ENCODE measurements at places on chromosomes 6 and 20.

DNA sequence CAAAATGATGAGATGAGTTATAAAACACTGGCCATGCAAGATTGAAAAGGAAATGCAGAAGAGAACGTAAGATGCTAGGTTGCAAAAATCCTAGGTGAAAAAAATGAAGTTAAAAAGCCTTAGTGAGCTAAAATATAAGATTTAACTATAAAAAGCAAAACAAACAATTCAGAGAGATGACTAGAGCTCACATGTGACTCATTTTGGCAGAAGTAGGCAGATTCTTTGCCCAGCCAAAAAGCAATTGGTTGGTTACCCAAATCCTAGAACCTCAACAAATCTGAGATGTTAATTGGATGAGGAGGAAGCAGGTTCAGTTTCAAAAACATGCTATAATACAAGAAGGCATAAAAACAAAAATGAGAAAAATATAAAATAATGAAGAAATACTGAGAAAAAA is 249.1 kb downstream of the OGFRL1 start:
- no peak for DNase-seq

- no peak for DNase-seq
Measured at GRCh38 chr6:163137398-163137881, 277.1 kb upstream of the QKI start.

- DNase-seq = no peak
Measured at GRCh38 chr6:146258206-146258605, 229.3 kb downstream of the GRM1 start.

- no peak for DNase-seq
Measured at GRCh38 chr6:90086517-90086916, 192.2 kb downstream of the GJA10 start.

DNA sequence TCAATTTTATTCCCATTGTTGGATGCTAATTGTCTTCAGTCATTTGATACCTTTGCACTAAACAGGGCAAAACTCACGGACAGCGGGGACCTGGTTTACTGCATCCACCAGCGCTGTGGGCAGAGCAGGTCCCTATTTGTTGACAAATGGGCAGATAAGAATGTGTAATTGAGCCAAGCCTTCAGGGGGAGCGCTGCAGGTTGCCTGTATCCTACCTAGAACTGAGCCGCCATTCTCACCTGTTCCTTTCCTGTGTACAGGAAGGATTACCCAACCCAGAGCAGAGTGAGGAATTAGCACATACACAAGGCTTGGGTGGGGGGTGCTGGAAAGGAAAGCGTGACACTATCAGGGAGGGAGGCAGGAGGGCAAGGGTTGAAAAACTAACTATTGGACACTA is 89.1 kb upstream of the FOXA2 start:
- DNase-seq = no peak

DNA sequence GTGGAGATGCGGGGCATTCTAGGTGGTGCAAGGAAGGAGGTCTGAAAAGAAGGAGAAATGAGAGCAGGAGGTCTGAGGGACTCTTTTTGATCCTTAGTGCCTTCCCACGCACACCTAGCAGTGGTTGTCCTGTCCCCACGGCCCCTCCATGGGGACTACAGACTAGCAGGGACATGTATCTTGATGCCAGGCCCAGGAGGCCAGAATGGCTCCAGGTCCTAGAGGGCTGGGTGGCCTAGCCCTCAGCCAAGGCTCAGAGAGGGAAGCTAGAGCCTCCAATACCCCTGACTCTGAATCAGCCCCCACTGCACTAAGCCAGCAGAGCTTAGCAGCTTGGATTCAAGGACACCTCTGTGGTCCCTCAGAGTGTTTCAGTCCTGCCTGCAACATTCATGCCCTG is 16.7 kb upstream of the BLCAP start:
- DNase-seq = no peak

DNA sequence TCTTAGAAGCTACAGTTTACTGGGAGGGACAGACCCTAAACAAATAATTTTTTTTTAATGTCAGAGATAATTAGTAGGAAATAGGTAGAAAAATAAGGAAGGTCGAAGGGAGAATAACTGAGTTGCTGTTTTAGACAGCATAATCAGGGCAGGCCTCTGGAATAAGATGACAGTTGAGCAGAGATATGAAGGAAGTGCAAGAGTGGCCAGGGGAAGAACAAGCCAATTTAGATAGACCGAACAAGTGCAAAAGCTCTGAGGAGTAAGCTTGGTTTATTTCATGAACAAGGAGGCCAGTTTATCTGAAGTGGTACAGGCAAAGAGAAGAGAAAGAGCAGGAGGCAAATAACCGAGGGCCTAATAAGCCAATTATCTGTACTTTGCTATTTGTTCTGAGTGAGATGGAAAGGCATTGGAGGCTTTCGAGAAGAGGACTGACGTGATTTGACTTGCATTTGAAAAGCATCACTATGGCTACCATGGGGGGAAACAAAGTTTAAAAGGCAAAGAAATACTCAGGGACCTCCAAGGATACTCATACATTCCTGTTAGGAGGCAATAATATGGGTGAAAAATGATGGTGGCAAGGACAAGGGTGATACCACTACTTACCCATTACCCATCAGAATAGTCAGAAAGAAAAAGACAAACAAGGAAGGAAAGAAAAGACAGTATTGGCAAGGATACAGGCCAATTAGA is 19.7 kb downstream of the PROCR start:
- DNase-seq = no peak

- DNase-seq = no peak
Measured at GRCh38 chr6:101146389-101146788, 247.1 kb upstream of the GRIK2 start.

DNA sequence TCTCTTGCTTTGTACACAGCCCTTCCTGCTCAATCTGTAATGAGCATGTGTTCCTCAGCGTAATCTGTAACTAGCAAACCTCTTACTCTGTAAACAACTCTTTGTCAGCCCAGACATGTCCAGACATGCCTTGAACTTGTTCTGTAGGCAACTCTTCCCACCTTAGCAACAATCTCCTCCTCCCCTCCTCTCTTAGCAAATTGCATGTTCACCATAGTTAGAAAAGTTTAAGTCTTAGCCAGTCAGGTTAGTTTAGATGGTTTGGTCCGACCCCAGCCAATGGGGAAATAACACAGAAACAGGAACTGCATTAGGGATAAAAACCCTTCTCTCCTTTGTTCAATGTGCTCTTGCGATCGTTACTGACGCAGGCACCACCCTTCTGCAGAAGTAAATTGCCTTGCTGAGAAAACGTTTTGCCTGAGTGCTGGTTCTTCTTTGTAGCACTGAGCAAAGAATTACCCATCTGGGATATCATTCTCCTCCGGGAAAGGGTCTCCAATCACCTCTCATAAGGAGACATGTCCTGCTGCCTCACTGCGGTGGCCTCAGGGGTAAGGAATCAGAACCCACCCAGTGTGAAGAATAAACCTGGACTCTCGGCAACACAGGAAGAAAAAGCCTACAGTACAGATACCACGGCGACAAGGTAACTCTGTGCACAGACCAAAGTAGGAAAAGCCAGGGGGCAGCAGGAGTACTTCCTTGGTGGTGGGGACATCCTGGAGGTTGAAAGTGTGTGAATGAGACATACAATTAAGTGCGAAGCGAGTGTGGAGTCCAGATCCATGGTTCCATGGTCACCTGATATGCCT is 26.2 kb downstream of the PLN start:
- no peak for DNase-seq

DNA sequence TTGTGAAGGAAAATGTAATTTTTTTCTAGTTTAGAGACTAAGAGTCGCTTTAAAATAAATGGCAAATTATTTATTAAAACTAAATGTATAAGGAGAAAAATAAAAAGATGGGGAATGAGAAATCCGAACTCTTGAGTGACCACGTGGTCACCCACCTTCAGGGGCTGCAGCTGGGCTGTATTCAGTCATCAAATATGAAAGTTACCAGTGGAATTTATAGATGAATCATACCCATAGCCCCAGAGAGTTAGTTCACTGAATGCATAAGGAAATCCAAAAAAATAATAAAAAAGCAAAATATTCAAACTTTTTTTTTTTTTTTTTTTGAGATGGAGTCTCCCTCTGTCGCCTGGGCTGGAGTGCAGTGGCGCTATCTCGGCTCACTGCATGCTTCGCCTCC is 947.7 kb upstream of the ADGRB3 start:
- DNase-seq = no peak

DNA sequence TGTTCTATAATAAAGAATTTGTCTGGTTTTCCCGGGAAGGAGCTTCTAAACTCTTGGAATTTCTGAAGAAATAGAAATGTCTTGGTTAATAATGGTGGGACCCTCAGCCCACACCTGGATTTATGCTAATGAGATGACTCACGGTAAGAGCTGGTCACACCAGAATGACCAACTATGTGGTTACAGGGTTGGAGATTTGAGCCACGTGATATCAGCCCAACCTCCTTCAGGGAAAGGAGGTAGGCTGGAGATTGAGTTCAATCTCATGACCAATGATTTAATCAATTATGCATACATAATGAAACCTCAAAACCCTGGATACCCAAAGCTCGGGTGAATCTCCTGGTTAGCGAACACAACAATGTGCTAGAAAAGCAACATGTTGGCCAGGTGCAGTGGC is 22.1 kb upstream of the CDKN1A start:
- no peak for DNase-seq

GRCh38 chr6:19719691-19720128 is 117.5 kb upstream of the ID4 start:
- no peak for DNase-seq

GRCh38 chr6:151015101-151015700 is 149.7 kb downstream of the MTHFD1L start:
- no peak for DNase-seq

- no peak for DNase-seq
Measured at GRCh38 chr6:152046118-152046517, 238.6 kb downstream of the ESR1 start.

DNA sequence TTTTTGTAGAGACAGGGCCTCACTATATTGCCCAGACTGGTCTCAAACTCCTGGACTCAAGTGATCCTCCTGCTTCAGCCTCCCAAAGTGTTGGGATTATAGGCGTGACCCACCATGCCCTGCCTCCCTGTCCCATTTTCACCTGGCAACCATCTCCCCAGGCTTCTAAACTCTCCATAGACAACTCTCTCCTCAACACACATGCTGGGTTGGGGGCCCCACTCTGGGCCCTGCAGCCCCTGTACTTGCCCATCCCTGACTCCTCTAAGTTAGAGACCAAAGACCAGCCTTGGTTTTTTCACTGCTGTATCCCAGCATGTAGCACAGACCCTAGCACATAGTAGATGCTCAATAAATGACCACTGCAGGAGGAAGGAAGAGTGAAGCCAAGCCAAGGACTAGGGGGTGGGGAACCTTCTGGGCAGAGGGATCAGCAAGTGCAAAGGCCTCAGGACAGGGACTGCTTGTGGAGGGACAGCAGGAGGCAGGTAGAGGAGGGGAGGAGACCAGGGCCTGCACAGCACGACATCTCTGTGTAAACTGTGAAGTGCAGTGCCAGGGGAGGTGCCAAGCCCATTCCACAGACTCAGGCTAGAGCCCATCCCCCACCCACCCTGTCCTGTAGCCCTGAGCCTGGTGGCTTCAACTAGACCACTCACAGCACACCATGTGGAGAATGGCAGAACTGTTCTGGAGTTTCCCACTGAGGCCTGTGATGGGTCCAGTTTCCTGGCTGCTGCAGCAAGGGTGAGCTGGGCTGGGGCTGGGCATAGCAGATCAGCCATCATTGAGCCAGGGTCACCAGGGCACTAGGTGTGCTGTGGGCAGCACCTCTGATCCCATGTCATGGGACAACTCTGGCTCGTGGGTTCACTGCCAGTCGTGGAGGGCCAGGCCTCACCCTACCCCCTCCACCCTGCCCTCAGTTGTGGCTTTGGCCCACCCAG is 3.4 kb upstream of the SRC start:
- DNase-seq = no peak

DNA sequence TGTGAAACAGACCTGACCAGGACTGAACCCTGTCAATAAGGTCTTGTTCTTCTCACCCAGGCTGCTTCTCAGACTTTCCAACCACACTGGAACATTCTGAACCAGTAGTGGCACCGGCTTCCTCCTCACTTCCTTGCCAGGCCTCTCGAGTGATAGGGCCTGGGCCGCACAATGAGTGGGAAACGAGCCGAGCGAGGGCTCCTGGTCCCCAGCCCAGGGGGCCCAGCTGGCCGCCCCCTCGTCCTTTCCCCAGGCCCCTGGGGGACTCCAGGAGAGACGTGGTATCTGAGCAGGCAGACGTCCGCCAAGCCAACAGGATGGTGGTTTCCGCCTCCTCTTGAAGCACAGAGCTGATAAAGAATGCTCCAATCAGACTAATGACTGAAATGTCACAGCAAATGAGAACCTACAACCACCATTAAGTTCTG is 117.9 kb downstream of the GMDS start:
- DNase-seq = peak; percentile 68

GRCh38 chr6:134168590-134169208 is 116.3 kb upstream of the SLC2A12 start:
- DNase-seq = no peak

DNA sequence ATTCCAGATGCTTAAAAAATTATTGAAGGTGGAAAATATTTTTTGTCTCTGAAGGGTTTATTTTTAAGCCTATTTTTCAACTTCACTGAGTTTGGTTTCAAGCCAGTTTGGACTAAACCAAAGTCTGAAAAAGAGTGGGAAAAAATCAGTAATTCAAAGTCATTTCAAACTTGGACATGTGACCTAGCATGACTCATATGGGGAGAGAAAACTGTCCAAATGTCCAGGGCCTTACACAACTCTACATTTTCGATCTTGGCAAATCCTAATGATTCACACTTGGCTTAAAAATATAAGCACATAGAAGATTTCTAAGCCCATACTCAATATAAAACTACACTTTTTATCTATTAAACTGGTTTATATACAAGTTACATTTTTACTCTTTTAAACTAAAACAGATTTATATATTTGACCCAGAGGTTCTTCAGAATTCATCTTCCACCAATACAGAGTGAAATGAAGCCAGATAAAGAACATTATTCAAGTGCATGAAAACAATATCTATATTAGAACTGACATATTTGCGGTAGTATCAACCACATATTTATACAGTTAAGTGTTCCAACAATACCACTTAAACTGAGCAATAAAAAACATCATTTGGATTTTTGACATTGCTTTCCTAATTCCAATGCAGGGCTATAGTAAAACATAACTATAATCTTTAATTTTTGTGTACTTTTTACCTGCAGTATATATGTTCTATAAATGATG is 110.3 kb upstream of the TCF21 start:
- no peak for DNase-seq

GRCh38 chr6:138572167-138572875 is 73.0 kb upstream of the NHSL1 start:
- no peak for DNase-seq

GRCh38 chr6:6994796-6995195 is 113.0 kb upstream of the RREB1 start:
- DNase-seq = no peak

Data from CMK (cell line).